ENCODE measurements at places on chromosomes 12 and 14.

GRCh38 chr12:106387848-106388377, 30.4 kb downstream of the POLR3B start:
- no peak for DNase-seq

GRCh38 chr14:75803765-75804164, 142.7 kb downstream of the TTLL5 start:
- DNase-seq, result no peak

GRCh38 chr12:19138551-19138950, 9.0 kb downstream of the PLEKHA5 start:
- DNase-seq, result no peak

DNA sequence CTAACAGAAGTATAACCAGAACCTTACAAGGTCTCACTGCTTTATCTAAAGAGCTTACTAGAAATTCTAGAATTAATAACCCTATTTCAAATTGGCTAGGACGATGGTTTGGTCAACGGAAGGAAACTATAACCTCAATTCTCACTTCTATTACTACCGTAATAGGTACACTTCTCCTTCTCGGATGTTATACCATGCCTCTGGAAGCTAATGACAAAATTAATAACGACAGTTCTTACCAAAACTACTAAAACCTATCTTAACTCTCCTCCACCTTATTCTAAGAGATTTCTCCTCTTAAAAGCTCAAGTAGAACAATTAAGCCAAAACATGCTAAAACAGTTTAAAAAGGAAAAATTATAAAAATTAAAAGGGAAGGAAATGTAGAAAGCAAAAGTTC, 23.7 kb upstream of the UBC start:
- DNase-seq, result no peak

DNA sequence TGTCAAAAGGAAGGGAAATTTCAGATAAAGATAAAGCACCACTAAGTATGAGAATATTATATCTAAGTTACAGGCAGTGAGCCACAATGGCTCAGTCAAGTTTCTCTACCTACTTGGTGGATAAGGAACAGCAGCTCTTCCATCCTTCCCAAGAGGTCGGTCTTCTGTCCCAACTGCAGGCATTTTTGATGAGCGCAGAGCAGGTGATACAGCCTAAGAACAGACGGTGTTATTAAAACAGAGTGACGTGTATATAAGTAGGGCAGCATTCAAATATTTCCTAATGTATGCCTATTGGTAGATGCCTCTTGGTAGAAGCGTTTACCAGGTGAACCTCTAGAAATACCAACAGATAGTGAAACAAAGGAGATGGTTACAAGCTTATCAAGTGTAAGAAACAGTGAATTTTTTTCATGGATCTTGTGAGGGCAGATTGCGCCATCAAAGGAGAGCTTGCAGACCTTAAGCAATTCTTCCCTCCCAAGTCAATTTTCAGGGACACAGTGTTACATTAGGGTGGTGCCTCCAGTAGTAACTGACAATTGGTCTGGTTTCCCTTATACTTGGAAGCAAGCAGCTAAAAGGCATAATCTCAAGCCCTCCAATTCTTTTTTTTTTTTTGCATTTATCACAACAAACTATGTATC, 274.5 kb downstream of the MED13L start:
- DNase-seq, result no peak

DNA sequence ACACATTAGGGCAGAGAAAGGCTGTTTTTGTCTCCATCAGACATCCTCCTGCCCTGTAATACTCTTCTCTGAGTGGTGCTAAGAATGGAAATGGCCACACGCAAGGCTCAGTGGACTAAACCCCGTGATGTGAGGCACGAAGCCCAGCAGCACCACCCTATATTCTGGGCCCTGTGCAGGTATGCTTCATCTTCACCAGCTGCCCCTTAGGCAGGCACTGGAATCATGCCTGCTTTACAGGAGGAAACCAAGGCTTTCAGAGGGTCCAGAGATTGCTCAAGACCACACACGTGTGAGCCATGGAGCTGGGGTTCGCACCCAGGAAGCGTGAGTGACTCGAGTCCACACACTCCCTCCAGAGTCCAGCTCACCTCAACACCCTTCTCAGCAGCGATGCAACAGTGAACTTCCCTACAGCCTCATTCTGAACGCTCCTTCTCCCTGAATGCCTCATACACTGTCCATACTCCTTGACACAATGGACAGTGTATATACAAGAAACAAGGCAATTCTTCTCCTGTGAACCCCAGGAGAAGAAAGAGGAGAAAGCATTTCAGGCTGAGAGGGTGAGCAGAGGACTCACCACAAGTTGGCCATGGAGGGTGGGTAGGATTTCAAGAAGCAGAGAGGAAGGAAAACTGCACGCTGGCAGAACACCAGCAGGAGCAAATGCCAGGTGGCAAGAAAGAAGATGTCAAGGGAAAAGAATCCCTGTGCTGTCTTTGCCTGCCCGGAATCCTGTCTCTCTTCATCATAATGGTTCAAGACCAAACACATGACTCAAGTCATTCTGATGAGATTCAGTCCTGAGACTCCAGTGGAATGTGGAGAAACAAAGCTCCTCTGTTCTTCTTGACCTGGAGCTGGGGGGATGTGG, 39.1 kb downstream of the NT5DC3 start:
- DNase-seq, result no peak

GRCh38 chr14:102973706-102974285, 51.3 kb downstream of the AMN start:
- DNase-seq, result no peak

DNA sequence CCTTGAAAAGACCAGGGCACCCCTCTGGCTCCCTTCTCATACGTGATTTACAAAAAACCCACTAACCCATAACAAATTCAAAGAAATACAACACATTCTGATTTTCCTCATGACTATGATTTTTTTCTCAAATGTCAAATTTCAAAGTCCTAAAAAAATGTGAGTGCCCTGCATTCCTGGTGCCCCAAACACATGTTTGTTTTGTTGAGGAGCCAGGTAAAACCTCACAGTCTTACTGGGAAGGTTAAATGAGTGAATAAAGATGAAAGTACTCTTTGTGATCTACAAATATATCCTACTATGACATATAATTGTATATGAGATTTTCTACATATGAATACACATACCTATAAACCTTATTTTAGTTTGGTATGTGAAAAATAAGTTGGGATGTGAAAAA, 30.7 kb downstream of the TPH2 start:
- DNase-seq, result no peak

GRCh38 chr14:49951691-49952345, 58.9 kb downstream of the ARF6 start:
- no peak for DNase-seq

DNA sequence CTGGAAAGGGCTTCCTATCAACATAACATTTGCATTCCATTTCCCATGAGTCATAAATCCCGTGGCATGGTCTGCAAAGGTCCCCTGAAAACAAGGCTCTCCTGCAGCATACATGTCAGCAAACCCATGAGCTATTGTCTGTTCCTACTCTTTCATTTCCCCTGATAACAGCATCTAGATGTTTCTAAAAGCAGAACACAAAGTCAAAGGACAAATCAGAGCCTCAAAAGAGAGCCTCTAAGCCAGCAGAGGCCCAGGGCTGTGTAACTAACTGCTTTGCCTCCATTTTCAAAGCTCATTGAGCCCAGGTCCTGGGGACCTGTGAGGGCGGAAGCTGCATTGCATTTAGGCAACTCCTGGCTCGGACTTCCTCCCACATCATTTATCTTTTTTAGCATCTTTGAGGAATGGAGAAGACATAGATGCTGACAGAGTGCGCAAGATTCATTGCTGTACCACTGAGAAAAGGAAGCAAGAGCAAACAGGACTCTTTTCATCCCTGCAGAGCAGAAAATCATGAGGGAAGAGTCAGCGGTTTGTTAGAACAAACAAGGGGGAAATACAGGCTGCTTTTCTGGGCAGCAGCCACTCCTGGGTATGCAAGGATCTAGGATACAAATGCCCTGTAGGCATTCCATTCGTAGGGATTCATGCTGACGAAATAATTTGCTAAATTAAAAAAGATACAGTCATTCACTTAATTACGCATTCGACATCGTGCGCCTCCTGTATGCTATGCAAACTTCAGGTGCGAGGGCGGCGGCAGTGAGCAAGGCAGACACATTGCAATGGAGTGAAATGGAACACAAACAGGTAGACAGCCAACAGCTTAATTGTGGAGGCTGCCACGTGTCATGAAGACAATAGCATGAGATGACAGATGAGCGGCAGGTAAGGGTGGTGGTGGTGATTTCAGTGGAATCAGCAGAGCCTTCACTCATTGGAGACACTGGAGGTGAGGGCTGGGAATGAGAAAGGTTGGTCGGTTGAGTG, 131.0 kb downstream of the TMEM132D start:
- no peak for DNase-seq

DNA sequence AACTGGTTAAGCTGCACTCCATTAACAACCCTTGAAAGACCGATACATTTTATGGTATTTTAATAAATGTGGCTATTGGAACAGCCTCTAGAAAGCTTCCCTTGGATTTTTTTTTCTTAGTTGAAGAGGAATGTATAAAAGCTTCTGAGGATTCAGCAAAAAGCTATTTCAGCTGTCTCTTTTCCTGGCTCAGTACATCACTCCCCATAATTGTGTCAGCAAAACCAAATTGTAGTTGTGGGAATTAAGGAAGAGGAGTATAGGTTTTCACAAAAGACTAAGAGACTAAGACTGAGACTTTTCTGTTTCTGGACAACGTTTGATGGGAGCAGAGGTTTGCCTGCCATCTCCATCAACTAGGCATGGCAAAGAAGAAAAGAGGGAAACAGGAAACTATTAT, 106.5 kb downstream of the C12orf50 start:
- no peak for DNase-seq

DNA sequence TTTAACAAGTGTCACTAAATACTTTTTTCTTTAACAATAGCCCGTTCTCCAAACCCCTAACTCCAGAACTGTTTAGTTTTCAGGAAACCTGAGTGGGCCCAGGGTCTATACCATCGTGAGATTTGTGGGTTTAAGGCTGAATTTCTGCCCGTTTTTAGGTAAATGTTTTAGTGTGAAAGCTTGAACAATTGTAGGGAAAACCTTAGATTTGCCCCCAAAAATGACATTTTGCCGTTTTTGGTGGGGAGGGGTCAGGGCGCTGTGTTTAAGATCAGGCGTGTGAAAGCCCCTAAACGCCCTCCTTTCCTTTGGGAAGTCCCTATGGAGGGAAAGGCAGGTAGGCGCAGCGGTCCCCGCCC, 320 bp upstream of the PRPF39 start:
- no peak for DNase-seq

GRCh38 chr12:118377884-118378470, 1.6 kb downstream of the SUDS3 start:
- peak; percentile 56 for DNase-seq

DNA sequence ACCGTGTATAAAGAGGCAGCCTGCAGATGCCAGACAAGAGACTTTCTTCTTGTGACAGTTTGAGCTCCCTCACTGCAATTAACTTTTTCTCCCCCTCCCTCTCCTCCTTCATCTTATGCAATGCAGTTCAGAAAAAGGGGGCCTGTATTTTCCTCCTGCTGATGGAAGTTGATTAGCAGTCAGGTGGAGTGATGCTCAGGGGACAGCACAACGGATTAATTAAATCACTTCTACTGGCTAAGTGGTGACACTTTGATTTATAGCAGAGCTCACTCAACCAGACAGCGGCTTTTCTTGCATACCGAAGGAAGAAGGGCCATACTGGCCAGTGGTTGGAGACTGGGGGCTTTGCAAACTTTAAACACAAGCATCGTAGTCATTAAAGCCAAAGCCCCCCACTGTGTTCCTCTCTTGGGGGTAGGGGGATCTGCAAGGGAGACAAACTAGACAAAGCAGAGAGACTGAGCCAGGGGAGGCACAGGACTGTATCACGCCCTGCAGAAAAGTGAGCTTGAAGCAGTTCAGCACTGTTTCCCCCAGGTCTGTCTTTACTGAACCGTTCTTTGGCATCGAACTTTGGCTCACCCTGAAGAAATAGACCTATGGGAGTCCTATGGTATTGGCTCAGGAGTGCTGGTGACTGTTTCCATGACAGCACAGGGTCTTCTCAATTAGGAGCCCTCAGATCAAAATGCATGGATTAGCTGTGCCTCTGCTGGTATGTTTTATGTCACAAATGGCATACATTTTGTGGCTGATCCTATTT, 47.7 kb downstream of the SPRING1 start:
- no peak for DNase-seq

DNA sequence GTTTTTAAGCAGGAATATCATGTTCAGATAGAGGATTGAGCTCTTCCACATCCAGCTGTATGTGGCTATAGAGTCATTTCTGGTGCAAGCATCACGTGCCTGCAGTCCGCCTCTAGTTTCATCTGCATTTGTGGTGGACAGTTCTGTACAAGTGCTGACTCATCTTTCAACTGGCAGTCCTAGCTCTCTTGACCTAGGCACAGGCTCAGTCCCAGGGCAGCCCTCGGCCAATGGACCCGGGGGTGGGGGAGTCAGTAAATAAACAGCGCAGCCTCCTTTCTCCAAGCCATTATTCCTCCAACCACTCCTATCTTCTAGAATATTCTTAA, 41.8 kb upstream of the FRMD6 start:
- DNase-seq, result no peak

GRCh38 chr12:56951582-56952339, 5.6 kb downstream of the RDH16 start:
- no peak for DNase-seq

GRCh38 chr12:47071241-47071852, 8.1 kb upstream of the PCED1B start:
- no peak for DNase-seq

GRCh38 chr12:28026701-28027100, 54.2 kb upstream of the PTHLH start:
- no peak for DNase-seq

DNA sequence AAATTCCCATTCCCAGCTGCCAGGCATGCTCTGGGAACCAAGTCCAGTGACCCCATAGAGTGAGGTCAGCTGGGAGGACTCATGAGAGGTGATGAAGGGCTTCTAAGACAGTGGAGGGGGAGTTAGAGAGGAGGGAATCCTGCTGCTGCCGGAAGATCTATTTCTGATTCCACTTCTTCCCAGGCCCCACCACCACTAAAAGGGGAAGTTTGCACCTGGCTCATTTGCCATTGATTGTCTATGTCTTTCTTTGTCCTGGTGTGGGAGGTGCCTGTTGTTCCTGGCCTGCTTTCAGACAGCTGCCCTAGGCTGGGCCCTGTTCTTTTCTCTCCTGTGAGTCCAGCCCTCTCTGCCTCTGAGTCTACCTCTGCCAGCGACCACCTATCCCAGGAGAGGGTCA, 3.0 kb upstream of the KRT6A start:
- DNase-seq, result no peak

GRCh38 chr12:68776976-68777610, 30.9 kb upstream of the MDM2 start:
- no peak for DNase-seq

Data from stimulated activated CD4-positive, alpha-beta T cell treated with anti-CD3 and anti-CD28 coated beads, TNF-alpha, amount 100 ng/mL, for 1 hour (primary cell).